Camera-type eye (tissue), 1 donor: ENCODE measurements at places on chromosomes 16 and 17. TPM values are rescaled to one million over a fixed set of nuclear protein-coding genes. Genes with fewer than 3 reads are reported as not detected.

KLHL10 gene
- 0.16 TPM for total RNA-seq

KRT15 gene
- total RNA-seq, result 80.3 TPM

CDRT15L2 gene
- not detected for total RNA-seq

KCNJ18 gene
- total RNA-seq, result not detected

TSPAN10 gene
- 39.1 TPM for total RNA-seq

BOLA2 gene
- 15.1 TPM for total RNA-seq

CD300LB gene
- 0.71 TPM for total RNA-seq

TBX21 gene
- total RNA-seq, result 1.5 TPM

NPTX1 gene
- total RNA-seq, result 12.9 TPM

PRAC2 gene
- total RNA-seq, result not detected

CMTM4 gene
- total RNA-seq, result 43.5 TPM

GRB7 gene
- total RNA-seq, result 1.3 TPM

CNGB1 gene
- 50.7 TPM for total RNA-seq

PDILT gene
- not detected for total RNA-seq

SNAI3 gene
- 1.4 TPM for total RNA-seq

EFCAB13 gene
- 24.7 TPM for total RNA-seq

GCGR gene
- total RNA-seq, result 0.27 TPM
